ENCODE measurements at places on chromosomes 13 and 19.
A peak's percentile ranks its signal among the peaks of the same experiment; 100 is the strongest.

- no peak for DNase-seq
These were observed 164.9 kb downstream of the UFM1 start for GRCh38 chr13:38514575-38514974.

DNA sequence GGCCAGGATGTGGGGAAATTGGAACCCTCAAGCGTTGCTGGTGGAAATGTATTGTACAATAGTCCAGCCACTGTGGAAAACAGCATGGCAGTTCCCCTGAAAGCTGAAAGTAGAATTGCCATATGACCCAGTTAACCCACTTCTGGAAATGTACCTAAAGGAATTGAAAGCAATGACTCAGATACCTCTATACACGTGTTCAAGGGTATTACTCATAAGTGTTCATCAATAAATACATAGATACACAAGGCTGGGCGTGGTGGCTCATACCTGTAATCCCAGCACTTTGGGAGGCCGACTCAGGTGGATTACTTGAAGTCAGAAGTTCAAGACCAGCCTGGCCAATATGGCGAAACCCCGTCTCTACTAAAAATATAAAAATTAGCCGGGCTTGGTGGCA lies 71.9 kb upstream of the IRS2 start:
- no peak for DNase-seq

GRCh38 chr19:6272411-6272791 lies 7.4 kb downstream of the MLLT1 start:
- no peak for DNase-seq

- no peak for DNase-seq
These were observed 13.7 kb downstream of the MICU2 start for GRCh38 chr13:21590231-21590630.

DNA sequence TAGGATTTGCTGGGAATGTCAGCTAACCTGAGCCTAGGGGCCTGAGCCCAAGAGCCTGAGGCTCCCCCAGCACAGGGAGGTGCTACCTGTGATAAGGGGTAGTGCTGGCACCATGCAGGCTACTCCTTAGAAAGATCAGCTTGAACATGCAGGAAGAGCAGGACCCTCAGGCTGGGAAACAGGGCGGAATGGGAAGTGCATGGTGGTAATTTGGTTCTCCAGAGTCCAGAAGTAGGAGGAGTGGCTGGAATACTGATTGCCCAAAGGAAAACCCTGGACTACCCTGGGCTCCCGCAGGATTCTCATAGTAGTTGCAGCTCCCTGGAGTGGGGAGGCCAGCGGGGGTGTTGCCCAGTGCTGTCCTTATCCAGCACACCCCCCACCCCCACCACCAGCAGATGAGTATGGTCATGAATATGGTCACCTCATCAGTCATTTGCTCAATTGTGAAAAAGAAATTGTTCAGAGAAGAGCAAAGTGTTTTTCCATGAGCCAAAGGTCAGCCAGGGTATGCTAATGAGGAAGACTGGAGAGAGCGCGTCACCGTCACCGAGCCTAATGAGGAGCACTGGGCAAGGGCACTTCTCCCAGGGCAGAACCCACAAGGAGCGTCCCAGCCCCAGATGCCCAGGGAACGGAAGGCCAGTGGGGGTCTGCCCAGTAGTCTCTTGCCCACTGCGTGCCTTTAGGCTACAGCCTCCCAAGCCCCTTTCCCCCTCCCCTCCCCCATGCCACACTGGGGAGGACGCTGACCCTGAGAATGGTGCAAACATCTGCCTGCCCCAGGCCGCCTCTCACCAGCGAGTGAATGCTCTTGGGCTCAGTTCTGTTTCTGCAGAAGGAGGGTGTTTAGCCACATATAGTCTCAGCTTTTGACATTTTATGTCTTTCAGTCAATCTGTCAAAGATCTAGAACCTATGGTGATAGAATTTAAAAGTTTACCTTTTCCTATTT lies 5.3 kb downstream of the SLC25A15 start:
- no peak for DNase-seq

DNA sequence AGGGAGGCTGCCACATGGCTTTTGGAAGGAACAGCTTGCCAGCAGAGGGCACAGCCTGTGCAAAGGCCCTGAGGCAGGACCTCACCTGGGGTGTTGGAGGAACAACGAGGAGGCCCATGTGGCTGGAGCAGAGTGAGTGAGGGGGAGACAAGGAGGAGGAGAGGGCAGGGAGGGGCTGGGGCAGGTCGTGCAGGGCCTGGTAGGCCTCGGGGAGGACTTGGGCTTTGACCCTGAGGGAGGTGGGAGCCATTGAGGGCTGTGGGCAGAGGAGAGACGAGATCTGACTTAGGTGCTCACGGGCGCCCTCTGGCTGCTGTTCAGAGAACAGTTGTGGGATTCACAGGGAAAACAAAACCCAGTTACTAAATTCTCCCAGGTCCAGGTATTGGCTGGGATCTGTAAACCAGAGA lies 25.2 kb downstream of the ZNRF4 start:
- no peak for DNase-seq

GRCh38 chr13:24271601-24272451 lies 37.6 kb upstream of the C1QTNF9 start:
- DNase-seq: peak; percentile 45

GRCh38 chr13:79901336-79901735 lies 420.4 kb downstream of the NDFIP2 start:
- no peak for DNase-seq

DNA sequence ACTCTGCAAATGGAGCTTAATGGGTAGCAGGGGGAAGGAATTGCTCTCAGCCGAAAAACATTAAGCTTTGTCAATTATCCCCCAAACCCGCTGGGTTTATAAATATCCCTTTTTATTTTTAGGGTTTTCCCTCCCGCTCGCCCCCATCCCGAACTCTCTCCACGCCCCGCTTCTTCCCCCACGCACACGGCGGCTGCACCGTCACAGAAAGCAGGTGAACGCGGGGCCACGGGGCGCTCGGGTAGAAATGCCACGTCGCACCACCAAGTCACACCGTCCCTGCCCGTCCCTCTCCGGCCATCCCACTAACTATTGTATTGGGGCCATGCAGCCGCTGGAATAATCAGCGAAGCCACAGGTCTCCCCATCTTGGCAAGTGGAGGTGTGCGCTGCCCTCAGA lies 3.5 kb downstream of the PTPRS start:
- DNase-seq: no peak

DNA sequence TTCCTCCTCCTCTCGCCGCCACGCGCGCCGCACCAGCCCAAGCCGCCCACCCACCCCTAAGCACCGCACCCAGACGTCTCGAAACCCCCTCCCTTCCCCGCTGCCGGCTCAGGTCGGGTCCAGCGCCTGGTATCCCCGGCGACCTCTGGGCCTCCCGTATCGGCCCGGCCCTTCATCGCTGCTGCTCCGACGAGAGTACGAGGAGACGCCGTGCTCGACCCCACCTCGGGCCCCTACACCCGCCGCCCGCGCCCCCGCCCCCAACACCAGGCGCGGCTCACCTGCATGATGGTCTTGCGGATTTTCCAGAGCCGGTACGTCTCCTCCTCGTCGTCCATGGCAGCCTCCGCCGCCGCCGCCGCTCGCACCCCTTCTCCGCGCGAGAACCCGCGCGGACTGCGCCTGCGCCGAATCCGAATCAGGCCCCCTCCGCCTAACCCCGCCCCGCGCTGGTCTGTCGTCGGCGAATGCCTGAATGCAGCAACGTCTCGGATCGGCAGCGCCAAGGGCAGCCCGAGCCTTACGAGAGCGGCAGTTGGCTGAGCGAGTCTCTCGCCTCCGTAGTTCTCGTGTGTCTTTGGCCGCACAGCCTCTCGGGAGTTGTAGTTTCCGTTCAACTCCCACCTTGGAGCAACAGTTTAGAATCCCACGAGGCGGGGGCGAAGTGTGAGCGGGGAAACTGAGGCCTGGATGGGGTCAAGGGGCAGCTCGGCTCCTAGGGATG lies at the start of gene POLR2E:
TSS of gene POLR2E (minus strand) at position 398 of the 724 bp plus-strand sequence. CDS start at position 338, 60 bp downstream.
- peak; percentile 97 for DNase-seq
